ENCODE measurements at places on chromosomes 11 and 22.

- no peak for DNase-seq
Measured at GRCh38 chr11:93757924-93758865, 16.7 kb downstream of the C11orf54 start.

- DNase-seq, result no peak
Measured at GRCh38 chr11:65777821-65778361, 2.9 kb downstream of the AP5B1 start.

DNA sequence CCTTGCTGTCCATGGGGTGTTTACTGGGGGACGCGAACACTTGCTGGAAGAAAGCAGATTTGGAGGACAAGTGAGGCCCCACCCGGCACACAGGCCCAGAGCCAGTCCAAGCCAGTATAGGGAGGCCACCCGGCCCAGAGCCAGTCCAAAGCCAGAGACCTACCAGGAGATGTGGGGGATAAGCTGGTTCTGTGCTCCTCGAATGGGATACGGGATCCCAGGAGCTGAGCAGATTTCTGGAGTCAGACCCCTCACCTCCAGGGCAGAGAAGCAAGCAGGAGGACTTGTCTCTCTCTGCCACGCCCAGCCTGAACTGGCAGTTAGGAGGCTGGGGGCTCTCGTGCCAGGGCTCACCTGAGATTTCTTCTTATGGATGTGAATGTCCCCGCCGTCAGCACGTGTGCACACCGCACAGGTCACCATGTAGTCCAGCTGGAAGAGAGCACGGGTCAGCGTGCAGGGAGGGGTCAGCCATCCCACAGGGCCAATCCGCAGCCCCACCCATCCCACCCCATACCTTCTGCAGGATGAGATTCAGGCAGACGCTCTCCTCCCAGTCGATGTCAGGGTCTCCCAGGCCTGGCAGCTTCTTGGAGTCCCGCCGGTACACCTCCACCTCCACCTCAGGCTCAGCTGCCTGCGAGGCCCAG, 35.3 kb downstream of the KIAA0930 start:
- no peak for DNase-seq

GRCh38 chr22:45478108-45478771, 24.4 kb upstream of the FBLN1 start:
- DNase-seq, result no peak

DNA sequence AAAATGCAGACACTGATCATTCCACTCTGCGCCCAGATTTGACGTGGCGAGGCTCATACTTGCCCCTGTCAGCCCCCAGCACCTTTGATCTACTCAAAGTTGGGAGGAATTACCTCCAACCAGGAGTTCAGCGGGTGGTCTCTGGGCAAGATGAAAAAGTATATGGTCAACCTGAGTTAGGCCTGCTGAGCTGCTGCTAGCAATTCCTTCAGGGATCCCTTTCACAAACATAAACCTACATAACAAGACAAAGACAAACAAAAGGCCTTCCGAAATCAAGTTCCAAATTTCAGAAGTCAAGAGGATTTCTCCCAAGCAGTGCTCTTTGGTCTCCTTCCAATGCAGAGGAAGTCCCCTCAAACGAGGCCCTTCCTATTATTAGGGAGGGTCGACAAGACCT, 20.8 kb downstream of the CLDN5 start:
- no peak for DNase-seq

GRCh38 chr11:122486793-122487495, 168.6 kb upstream of the UBASH3B start:
- DNase-seq, result no peak

GRCh38 chr22:41919357-41920224, 4.7 kb upstream of the SHISA8 start:
- no peak for DNase-seq

GRCh38 chr11:27807596-27807995, 107.3 kb upstream of the BDNF start:
- no peak for DNase-seq

- no peak for DNase-seq
Measured at GRCh38 chr11:69238573-69239351, 55.2 kb upstream of the MYEOV start.

DNA sequence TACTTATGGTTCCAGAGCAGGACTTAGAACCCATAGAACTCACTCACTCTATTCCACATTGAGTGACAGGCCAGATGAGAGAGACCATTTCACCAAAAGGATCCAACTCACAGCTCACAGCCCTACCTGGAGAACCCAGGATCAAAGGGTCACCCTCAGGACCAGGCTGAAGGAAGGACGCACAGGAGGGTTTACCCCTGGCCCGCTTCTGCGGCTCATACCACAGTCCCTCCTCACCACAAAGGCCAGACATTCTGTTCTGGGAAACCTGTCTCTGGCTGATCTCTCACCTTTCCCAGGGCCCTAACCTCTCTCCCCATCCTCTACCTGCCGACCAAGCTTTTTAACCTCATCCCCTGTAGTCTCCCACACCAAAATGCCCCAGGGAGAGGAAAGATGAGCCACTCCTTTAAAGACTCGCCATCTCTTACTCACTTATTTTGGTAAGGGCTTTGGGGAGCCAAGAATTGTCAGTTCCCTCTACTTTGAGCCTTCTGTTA, 4.7 kb downstream of the FOSL1 start:
- DNase-seq, result no peak

GRCh38 chr11:65654375-65655349, 8.1 kb downstream of the RELA start:
- no peak for DNase-seq

GRCh38 chr11:113248702-113249490, 65.5 kb upstream of the TTC12 start:
- no peak for DNase-seq

- no peak for DNase-seq
Measured at GRCh38 chr11:92276773-92277172, 52.2 kb downstream of the FAT3 start.

GRCh38 chr11:67265633-67266448, 432 bp upstream of the GRK2 start:
- DNase-seq, result peak; percentile 67

GRCh38 chr22:50505776-50506610, 1.5 kb downstream of the LMF2 start:
- DNase-seq, result no peak

- DNase-seq, result no peak
Measured at GRCh38 chr11:56624661-56625110, 10.0 kb upstream of the OR5M1 start.

DNA sequence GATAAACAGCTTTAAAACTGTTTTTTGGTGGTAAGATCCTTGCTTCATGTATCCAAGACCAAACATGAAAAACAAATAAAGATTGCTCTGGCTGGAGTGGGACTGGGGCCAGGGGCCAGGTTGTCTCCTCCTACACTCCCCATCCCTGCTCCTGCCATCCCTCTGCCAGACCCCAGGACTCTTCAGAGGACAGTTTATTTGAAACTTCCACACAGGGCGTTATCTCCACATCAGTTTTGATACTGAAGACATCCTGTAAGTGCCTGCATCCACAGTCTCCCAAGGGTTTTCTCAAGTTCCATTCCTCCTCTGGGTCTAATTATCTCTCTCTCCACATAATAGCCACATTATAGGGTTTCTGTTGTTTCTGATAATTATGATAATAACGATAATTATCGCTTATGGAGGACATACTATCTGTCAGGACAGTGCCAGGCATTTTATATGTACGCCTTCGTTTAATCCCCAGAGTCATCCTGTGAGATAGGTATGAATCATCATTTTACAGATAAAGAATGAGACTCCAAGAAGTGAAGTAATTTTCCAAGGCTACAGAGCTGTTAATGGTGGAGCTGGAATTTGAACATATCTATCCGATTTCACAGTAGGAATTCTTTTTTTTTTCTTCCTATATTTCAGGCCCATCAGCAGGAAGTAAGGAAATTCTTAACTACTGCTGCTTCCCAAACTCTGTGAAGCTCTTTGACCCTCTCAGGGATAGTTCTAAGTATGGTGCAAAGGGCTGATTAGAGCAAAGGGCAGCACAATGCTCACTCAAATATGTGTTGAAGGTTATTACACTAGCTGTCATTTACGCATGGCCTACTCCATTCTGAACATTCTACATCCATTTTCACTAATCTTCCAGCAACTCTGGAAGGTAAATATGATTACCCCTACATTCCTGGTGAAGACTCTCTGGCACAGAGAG, 488.0 kb upstream of the CCDC90B start:
- no peak for DNase-seq

- no peak for DNase-seq
Measured at GRCh38 chr22:30742291-30743256, 47.9 kb downstream of the OSBP2 start.

GRCh38 chr11:91081440-91082043, 858.7 kb upstream of the CHORDC1 start:
- DNase-seq, result no peak

- DNase-seq, result no peak
Measured at GRCh38 chr11:4105916-4106315, 11.3 kb downstream of the RRM1 start.

GRCh38 chr11:43830928-43831440, 49.6 kb upstream of the ALKBH3 start:
- DNase-seq, result no peak

- DNase-seq, result no peak
Measured at GRCh38 chr11:79919350-79919749, 478.5 kb upstream of the TENM4 start.

GRCh38 chr22:21761994-21762680, 26.5 kb upstream of the YPEL1 start:
- DNase-seq, result no peak

DNA sequence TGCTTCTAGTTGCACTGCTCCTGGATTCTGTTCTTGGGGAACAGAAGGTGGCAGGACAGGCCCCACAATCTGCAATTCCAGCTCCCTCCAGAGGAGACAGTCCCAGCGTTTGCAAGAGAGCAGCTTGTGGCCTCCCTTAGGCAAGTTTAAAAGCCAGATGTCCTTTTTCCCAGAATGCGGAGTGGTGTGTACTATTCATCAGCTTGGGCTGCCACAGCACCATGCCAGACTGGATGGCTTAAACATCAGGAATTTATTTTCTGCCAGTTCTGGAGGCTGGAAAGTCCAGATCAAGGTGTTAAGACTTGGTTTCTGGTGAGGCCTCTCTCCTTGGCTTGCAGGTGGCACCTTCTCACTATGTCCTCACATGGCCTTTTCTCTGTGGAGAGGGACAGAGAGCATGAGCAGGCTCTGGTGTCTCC, 11.7 kb downstream of the MIAT start:
- no peak for DNase-seq

Measured in activated CD4-positive, CD25-positive, alpha-beta regulatory T cell treated with anti-CD3 and anti-CD28 coated beads, Interleukin-2, amount 50 U/mL, for 16 hours (primary cell).